Upper lobe of right lung (tissue), 1 donor: ENCODE measurements at places on chromosomes 5 and 9.

- DNase-seq = no peak
Observed at GRCh38 chr5:141560151-141560550, 58.6 kb downstream of the DIAPH1 start.

- DNase-seq = no peak
Observed at GRCh38 chr9:104977580-104977979, 49.6 kb upstream of the ABCA1 start.

DNA sequence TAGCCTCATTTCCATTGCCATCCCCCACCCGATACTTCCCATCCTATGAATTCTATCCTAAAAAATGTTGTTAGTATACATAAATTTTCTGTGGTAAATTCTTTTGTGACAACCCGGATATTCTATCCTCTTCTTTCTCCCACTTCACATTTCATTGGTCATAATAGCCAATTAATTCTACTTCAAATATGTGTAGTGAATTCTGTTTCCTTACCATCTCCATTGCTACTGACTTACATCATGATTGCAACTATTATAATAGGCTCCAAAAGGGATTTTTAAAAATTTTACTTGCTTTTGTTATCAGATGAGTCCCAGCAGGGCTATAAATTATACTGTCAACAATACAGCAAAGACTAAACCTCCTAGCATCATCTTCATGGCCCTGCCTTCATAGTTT lies 1326.8 kb downstream of the PTPRD start:
- no peak for DNase-seq

GRCh38 chr5:97224112-97224750 lies 41.2 kb upstream of the RIOK2 start:
- no peak for DNase-seq

DNA sequence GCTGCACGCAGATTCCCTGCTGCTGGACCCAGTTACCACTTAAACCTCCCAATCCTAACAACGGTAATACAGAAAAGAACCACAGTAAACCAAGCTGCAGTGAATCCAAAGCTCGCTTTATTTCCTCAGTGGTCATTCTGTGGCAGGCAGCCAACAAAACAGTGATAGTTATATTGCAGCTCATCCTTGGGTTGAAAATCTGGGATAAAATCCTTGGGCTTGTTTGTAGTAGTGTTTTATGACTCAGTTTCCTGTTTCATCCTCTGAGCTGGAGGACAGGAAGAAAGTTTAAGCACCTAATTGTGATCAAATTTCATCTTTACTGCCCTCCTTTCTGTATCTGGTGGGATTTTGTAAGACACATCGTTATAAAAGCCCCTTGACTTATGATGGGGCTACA lies 31.4 kb downstream of the HMGCR start:
- DNase-seq = no peak

DNA sequence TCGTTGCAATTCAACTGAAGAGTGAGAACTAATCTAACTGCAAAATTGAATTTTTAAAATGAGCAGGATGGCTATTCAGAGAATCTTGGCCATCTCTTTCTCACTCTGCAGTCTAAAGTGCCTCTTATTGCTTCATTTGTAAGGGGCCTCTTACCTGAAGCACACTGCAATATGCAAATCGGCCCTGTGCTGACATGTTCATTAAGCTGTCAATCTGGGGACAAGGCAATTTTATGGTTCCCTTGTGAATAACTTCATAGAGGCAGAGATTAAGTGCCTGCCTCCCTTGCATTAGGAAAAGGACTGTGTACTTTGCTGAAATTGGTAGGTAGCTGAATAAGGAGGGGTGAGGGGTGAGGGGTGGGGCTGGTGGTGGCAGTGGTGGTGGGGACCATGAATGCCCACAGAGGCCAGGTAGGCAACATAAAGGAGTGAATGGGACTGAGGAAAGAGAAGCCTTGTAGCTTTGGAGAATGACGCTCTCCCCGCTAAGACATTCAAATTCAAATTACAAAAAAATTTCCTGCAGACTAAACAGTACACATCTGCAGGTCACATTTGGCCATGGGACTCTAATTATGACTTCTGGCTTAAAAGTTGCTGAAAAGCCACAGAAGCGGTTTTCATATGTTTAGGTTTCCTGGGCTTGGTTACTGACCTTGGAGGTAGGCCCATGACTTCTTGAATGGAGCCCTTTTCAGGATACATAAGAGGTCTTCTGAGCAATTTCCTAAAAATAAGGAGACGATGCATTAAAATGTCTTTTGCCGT lies 25.0 kb downstream of the TNFSF8 start:
- no peak for DNase-seq

GRCh38 chr9:116112236-116112635 lies 41.4 kb upstream of the PAPPA start:
- no peak for DNase-seq

GRCh38 chr5:174533751-174534241 lies 190.6 kb upstream of the MSX2 start:
- DNase-seq = no peak

DNA sequence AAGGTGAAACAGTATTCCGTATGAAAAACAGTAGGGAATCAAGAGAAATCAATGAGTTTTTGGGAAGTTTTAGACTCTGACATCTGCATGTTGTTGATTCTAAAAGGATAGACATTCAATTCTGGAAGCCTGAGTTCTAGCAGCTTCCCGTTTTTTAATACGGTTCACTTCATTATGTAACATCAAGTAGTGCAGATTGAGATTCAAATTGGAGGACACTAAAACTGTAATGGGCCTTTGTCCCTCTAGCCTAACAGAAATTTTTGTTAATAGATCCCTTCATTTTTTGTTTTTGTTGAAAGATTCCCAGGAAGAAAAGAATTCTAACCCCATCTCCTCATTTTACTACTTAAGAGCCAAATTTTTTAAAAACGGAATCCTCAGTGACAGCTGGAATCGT lies 384.6 kb downstream of the SH3GL2 start:
- DNase-seq = no peak

- no peak for DNase-seq
Observed at GRCh38 chr9:30937106-30937505, 1447.3 kb upstream of the ACO1 start.

DNA sequence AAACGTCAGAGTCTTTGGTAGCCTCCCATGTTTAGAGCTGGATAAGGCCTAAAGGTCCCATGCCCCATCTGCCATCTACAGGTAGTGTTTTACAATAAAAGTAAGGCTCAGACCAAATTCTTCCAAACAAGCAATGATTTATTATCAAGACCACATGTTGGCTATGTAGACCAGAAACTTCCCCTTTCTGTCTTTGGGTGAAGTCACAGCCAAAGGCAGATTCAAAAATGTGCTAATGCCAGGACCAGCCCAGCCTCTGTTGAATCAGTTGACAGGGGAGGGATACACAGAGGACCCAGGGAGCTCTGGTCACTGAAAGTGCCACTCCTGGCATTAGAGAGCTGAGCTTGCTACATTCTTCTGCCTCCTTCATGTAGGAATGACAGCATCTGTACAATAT lies 360.8 kb downstream of the NTRK2 start:
- no peak for DNase-seq

DNA sequence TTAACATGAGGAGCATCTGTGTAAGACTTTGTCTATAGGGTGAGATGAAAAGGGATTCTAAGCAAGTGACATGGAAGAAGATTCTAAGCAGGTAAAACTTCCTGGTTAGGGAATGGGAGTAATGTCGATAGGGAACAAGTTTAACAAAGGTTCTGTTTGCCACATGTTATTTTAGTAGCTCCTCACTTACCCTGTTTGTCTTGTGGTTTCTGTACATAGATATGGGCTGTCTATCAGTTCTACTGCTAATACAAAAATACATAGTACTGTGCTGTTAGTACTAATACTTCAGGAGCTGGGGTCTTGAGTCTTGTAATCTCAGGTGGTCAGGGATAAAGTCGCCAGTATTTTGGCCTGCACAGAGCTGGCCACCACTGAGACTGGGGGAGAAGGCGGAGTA lies 32.9 kb downstream of the RAB24 start:
- no peak for DNase-seq

DNA sequence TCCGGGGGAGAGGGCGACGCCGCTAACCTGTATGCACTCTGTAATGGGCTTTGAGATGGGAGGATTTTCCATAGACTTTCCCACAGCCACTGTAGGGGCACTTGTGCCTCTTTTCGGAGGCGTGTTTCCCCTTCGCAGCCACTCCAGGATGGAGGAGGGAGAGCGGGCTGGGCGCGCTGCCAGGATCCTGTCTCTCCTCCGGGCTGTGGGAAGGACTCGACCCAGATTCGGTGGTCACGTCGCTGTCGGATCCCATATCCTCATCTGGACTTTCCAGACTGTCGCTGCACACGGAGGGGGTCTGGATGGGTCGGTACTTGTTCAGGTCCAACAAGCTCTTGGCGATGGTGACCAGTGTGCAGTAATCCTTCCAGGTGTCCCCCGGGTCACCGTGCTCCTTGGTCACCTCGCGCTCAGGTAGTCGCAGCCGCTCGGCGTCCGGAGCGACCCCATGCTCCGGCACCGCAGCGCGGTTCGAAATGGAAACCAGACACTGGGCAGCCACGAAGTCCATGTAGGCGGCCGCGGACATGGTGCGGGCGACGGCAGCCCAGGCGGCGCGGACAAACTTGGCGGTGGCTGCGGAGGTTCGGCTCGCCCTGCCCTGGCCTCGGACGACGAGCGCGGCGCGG lies 1.5 kb downstream of the KLF9 start:
- DNase-seq = peak; percentile 96

DNA sequence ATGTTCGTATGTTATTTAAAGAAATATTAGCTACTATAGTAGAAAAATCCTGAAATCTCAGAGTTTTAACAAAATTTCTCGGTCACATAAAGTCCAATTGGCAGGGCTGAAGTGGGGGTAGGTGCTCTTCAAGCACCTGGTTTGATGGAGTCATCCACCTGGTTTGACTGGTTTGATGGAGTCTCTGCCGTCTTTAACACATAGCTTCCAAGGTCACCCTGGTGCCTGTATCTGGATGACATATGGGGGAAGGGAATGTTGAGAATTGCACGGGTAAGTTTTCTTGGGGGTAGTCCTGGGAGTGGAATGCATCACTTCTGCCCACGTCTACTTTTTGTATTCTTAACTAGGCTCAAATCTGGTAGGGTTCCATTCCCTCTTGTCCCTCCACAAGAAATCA lies 351.2 kb downstream of the SH3GL2 start:
- no peak for DNase-seq

GRCh38 chr5:125348936-125349831 lies 602.7 kb upstream of the ZNF608 start:
- DNase-seq = no peak

DNA sequence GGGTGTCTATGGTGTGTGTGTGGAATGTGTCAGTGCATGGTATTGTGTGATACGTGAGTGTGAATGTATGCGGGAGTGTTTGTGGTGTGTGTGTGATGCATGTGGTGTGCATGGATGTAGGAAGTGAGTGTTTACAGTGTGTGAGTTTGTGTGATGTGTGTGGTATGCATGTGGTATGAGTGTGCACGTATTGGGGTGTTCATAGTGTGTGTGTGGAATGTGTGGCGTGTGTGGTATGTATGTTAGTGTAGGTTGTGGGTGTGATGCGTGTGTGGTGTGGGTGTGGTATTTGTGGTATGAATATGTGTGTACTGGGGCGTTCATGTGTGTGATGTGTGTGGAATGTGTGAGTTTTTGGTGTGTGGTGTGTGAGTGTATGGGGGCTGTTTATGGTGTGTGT lies 40.1 kb upstream of the BICD2 start:
- DNase-seq = no peak

GRCh38 chr9:2093920-2094597 lies 78.9 kb downstream of the SMARCA2 start:
- peak; percentile 61 for DNase-seq

DNA sequence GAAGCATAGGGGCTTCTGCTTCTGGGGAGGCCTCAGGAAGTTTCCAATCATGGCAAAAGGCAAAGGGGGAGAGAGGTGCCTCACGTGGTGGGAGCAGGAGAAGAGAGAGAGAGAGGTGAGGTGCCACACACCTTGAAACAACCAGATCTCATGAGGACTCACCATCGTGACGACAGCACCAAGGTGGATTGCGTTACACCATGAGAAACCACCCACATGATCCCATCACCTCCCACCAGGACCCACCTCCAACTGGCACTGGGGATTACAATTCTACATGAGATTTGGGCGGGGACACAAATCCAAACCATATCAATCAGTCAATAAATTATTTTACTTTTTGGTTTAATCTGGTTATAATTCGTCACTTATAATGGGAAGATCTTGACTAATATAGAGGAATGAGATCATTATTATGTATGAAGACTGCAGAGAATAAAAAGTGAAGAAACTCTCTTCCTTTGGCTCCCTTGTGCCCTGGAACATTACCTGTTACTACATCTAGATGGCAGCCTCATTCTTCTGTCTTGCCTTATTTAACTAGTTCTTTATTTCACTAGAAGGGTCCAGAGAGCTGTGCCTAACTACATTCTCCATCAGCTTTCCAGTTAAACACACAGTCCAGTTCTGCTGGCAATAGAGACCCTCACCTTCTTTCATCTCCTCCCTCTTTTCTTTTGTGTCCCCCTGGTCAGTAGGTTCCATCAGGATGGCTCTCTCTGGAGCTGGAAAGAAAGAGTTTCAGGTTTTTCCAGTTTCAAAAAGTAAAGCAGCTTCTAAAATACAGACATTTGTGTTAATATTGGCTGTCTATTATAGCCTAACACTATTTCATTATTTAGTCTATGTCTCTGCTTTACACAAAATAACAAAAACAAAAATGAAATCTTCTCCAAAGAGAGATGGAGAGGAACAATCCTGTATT lies 21.7 kb upstream of the SPINK7 start:
- no peak for DNase-seq

GRCh38 chr9:4902135-4902475 lies 83.0 kb upstream of the JAK2 start:
- DNase-seq = no peak

DNA sequence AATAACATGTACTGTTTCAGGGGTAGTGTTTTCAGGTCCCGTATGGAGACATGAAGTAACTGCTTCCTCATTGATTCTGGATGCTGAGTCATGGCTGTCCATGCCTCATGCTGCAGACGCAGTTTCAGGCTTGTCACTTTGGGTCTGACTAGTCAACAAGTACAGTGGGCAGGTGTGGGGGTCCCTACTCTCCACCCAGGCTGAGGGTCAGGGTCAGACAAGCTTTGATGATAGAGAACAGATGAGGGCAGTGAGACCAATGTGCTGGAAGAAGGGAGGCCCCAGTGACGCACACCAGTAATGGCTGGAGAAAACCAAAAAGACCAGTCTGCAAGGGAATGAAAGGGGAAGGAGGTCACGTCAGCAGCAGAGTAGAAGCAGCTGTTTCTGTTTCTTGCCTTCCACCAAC lies 80.0 kb upstream of the NFIL3 start:
- no peak for DNase-seq

- no peak for DNase-seq
Observed at GRCh38 chr5:159263569-159263905, 447 bp downstream of the UBLCP1 start.
